Natural killer cell treated with Interleukin-12 subunit alpha and Interleukin-12 subunit beta and Interleukin-15 and Interleukin-18, amount 100 ng/mL, for 72 hours (primary cell): ENCODE measurements at places on chromosomes 7 and 10. TPM values are rescaled to one million over a fixed set of nuclear protein-coding genes. Genes with fewer than 3 reads are reported as not detected.

GRCh38 chr10:121440461-121440860 is 157.8 kb downstream of the FGFR2 start:
- no peak for DNase-seq

GRCh38 chr10:14584661-14585060 is 190.0 kb downstream of the FAM107B start:
- no peak for DNase-seq

GRCh38 chr7:130910949-130911944 is 177.2 kb upstream of the KLF14 start:
- DNase-seq, result no peak

GRCh38 chr10:30088178-30088577 is 28.8 kb upstream of the JCAD start:
- DNase-seq, result no peak

- no peak for DNase-seq
Observed at GRCh38 chr10:76643511-76643911, 994.1 kb downstream of the KCNMA1 start.

- DNase-seq, result no peak
Observed at GRCh38 chr10:128883231-128884032, 583.6 kb upstream of the MGMT start.

GRCh38 chr7:22601003-22601402 is 101.0 kb upstream of the STEAP1B start:
- no peak for DNase-seq

DNA sequence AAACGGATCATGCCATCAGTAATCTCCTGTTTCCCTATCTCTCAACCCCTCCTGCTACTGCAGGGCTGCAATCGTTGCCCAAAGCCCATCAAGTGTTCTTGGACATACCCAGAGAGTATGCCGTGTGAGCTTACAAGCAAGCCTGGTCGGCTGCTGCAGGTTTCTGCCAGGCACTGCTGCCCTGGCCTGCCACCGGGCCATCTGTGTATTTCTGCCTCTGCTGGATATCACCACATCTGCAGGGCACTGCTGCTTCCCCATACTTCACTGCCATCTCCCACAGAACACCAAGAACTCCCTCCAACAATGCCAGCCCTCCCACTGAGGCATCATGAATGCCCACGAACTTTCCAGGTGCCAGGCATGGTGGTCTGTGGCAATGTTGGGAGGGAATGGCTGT is 138.2 kb upstream of the SORCS3 start:
- no peak for DNase-seq

The ACHE gene
- total RNA-seq, result 0.64 TPM

DNA sequence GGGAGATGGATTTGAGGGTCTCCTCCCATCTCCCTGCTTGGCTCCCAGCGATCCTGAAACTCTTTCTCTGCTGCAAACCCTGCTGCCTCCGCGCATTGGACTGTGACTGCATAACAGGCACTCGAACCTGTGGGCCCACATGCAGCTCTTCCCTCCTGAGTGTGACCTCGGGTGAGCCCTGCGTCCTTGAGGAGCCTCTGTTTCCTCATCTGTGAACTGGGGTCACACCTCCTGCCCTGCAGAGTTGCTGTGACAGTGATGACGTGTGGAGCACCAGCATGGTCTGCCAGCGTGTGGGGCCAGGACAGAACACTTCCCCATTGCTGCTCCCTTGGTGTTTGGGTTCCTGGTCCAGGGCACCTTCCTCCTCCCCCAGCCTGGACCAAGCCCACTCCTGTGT is 46.9 kb upstream of the PSMG3 start:
- DNase-seq, result no peak
